ENCODE measurements at places on chromosomes 7 and 10.

GRCh38 chr7:32093415-32094408 is 23.5 kb upstream of the PDE1C start:
- DNase-seq: no peak

GRCh38 chr10:133484818-133485217 is 31.1 kb downstream of the SCART1 start:
- DNase-seq: no peak

- DNase-seq: no peak
Observed at GRCh38 chr7:18174996-18175395, 147.3 kb upstream of the PRPS1L1 start.

DNA sequence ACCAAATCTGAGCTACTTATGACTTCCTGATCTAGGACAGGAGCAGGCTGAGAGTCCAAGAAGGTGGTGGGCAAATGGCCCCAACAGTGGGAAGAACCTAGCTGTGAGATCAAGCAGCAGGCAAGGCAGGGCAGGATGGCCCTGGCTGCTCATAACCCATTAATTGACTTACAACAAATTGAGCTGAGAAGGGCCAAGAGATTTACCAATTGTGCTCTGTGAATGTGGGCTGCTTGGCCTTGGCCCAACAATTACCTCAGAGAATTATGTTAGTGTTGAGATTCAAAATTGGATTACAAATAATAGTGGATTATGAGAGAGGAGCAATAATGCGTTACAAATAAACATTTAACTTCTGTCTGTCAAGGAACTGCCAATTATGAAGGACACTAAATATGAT is 956.5 kb downstream of the KCNMA1 start:
- DNase-seq: no peak

DNA sequence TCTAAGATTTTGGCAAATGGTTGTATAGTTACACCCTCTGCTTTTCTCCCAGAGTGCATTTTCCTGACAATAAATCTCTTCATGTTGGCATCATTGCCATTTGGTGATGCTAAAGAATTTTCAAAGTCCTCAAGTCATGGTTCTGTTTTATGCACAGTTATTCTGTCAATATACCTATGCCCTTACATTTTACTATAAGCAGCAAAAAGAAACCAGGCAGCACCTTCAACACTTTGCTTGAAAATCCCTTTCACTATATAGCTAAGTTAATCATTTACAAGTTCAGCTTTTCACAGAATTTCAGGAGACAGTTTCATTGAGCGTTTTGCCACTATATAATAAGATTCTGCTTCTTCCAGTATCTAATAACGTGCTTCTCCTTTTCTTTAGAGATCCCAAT is 22.6 kb downstream of the FIGNL1 start:
- no peak for DNase-seq

- DNase-seq: no peak
Observed at GRCh38 chr10:71262817-71263216, 50.4 kb downstream of the UNC5B start.
